ENCODE measurements at places on chromosomes 3 and 15. TPM values are rescaled to one million over a fixed set of nuclear protein-coding genes. Genes with fewer than 3 reads are reported as not detected.

- H3K36me3 ChIP-seq, result no peaks in the 10 kb centered on the region
- DNase-seq, result no peak
- H3K4me3 ChIP-seq, result no peak overlapping the region
Observed at GRCh38 chr3:159813822-159814531, 174.7 kb upstream of the IL12A start.

Gene TP63
- polyA plus RNA-seq, result not detected

DNA sequence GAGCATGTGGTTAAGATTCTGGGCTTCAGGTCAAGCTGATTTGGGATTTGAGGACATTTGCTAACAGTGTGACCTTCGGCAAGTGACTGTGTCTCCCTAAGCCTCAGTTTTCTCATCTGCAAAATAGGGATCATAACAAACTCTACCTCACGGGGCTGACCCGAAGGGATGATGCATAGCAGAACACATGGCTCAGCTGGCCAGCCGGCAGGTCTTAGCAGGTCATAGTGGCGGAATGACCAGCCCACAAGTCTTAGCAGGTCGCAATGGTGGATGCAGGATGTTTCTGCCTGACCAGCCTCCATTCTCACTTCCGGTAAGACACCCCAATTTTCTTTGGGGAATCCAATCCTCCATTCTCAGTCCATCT lies 63.3 kb downstream of the IQSEC1 start:
- no peaks in the 10 kb centered on the region for H3K27me3 ChIP-seq
- no peaks in the 10 kb centered on the region for H3K36me3 ChIP-seq
- H3K4me3 ChIP-seq, result no peak overlapping the region
- H3K4me1 ChIP-seq, result no peaks in the 10 kb centered on the region
- H3K27ac ChIP-seq, result no peak overlapping the region

GRCh38 chr3:72848703-72849081 lies 447 bp upstream of the SHQ1 start:
- peak overlapping the region; percentile 86 for H3K4me3 ChIP-seq
- no peaks in the 10 kb centered on the region for H3K27me3 ChIP-seq
- peaks cover 14% of the 10 kb centered on the region for H3K4me1 ChIP-seq
- no peaks in the 10 kb centered on the region for H3K36me3 ChIP-seq
- no peak for DNase-seq

GRCh38 chr3:24258727-24259600 lies 235.7 kb downstream of the THRB start:
- H3K27me3 ChIP-seq, result no peaks in the 10 kb centered on the region
- H3K4me1 ChIP-seq, result peaks cover 7% of the 10 kb centered on the region
- H3K36me3 ChIP-seq, result no peaks in the 10 kb centered on the region
- no peak overlapping the region for H3K4me3 ChIP-seq

- no peaks in the 10 kb centered on the region for H3K36me3 ChIP-seq
- no peak for DNase-seq
- H3K4me1 ChIP-seq, result no peaks in the 10 kb centered on the region
- no peak overlapping the region for H3K4me3 ChIP-seq
- no peak overlapping the region for H3K27ac ChIP-seq
- no peaks in the 10 kb centered on the region for H3K27me3 ChIP-seq
Observed at GRCh38 chr3:106570426-106570825, 701.6 kb upstream of the CBLB start.

DNA sequence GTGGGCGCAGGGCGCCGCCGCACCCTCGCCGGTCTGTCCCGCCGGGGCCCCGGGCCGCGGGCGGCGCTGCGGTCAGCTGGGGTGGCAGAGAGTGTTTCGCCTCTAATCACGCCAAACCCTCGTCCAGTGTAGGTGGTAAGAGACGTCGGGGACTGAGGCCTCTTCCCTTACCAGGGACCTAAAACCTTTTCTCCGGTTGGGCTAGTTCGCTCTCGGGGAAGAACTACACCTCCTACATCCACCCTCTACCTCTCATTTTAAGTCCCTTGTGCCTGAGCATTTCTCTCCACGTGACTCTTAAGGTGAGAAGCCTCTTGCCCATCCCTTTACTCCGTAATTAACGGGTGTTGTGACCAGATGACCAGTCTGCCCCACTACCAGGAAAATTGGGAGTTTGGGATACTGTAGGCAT lies 520 bp downstream of the TMEM42 start:
- peak overlapping the region; percentile 19 for H3K4me3 ChIP-seq
- H3K36me3 ChIP-seq, result no peaks in the 10 kb centered on the region
- H3K27ac ChIP-seq, result no peak overlapping the region

GRCh38 chr3:148737104-148737530 lies 39.4 kb downstream of the AGTR1 start:
- H3K36me3 ChIP-seq, result no peaks in the 10 kb centered on the region
- H3K4me3 ChIP-seq, result no peak overlapping the region
- peak; percentile 27 for DNase-seq
- peaks cover 39% of the 10 kb centered on the region for H3K4me1 ChIP-seq

DNA sequence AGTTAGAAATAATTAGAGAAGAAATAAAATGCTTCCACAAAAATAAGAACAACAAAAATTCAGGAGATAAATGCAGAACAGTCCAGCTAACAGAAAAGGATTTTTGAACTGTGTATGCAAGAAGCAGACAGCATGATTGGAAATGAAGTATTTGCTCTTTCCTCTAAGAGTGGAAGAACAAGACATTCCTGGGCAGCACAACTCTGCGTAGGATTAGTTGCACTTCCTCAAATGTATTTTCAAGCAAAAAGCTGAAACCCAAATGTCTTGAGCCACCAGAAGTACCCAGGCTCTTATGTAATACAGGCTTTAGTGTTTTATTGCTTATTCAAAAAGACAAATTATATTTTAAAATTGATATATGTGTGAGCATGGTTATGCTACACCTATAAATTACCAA lies 127.2 kb downstream of the ZBTB20 start:
- H3K4me3 ChIP-seq, result no peak overlapping the region
- H3K27ac ChIP-seq, result no peak overlapping the region
- H3K36me3 ChIP-seq, result no peaks in the 10 kb centered on the region
- DNase-seq, result no peak
- no peaks in the 10 kb centered on the region for H3K27me3 ChIP-seq

GRCh38 chr3:32862247-32862935 lies 44.6 kb downstream of the TRIM71 start:
- H3K27ac ChIP-seq, result no peak overlapping the region
- H3K4me3 ChIP-seq, result no peak overlapping the region
- no peaks in the 10 kb centered on the region for H3K27me3 ChIP-seq
- no peak for DNase-seq
- no peaks in the 10 kb centered on the region for H3K4me1 ChIP-seq
- no peaks in the 10 kb centered on the region for H3K36me3 ChIP-seq

- H3K27ac ChIP-seq, result no peak overlapping the region
- H3K36me3 ChIP-seq, result no peaks in the 10 kb centered on the region
Observed at GRCh38 chr3:166471074-166471767, 634.0 kb upstream of the BCHE start.

Gene PLCB2
- polyA plus RNA-seq, result 9.7 TPM

- no peak overlapping the region for H3K4me3 ChIP-seq
- DNase-seq, result peak; percentile 43
Observed at GRCh38 chr15:34318277-34319079, 19.1 kb downstream of the SLC12A6 start.

Gene GLDN
- 0.23 TPM for polyA plus RNA-seq

DNA sequence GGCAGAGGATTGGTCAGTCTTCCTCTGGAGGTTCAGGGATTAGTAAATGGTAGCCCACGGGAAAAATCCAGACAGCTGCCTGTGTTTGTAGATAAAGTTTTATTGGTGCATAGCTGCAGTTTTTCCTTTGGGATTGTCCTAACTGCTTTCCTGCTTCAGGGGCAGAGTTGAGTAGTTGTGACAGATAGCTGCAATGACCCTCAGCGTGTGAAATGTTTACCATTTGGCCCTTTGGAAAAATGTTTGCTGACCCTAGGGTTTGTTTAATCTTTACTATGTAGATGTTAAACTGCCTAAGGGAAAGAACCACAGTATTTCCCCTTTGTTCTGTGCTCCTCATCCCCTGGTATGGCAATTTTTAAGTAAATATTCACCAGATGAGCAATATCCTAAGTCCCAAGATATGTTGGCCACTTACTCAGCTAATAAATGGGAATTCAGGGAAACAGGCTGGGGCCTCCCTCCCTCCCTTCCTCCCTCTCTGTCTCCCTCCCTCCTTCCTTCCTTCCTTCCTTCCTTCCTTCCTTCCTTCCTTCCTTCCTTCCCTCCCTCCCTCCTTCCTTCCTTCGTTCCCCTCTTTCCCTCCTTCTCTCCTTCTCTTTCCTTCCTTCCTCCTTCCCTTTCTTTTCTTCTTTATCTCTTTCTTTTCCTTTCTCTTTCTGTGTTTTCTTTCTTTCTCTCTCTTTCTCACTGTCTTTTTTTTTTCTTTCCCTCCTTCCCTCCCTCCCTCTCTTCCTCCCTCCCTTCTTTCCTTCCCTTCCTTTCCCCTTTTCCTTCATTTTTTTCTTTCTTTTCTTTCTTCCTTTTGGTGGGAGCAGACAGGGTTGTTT lies 234.6 kb upstream of the BHLHE40 start:
- H3K4me1 ChIP-seq, result peaks cover 42% of the 10 kb centered on the region
- no peak overlapping the region for H3K4me3 ChIP-seq
- DNase-seq, result no peak
- H3K36me3 ChIP-seq, result no peaks in the 10 kb centered on the region
- no peak overlapping the region for H3K27ac ChIP-seq

- no peak for DNase-seq
- no peaks in the 10 kb centered on the region for H3K27me3 ChIP-seq
- H3K27ac ChIP-seq, result no peak overlapping the region
- H3K36me3 ChIP-seq, result no peaks in the 10 kb centered on the region
- H3K4me3 ChIP-seq, result no peak overlapping the region
- H3K4me1 ChIP-seq, result no peaks in the 10 kb centered on the region
Observed at GRCh38 chr3:52798978-52799476, 4.4 kb downstream of the ITIH3 start.

DNA sequence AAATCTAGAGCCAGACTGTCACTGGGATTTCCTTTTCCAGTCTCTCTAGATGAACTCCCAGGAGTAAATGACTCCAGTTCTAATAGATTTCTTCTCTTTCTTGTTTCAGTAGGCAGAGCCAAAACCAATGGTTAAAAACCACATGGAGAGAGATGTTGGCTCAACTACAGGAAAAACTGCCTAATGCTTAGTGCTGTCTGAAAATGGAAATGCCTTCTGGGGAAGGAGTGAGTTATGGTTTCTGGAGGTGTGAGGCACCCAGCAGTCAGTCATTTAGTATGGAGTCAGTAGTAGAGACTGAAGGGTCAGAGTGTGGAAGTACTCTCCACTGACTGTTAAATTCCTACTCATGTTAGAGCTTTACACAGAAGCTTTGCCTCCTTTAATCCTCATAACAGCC lies 136.7 kb downstream of the CCNL1 start:
- H3K27me3 ChIP-seq, result no peaks in the 10 kb centered on the region
- no peak overlapping the region for H3K4me3 ChIP-seq
- H3K4me1 ChIP-seq, result no peaks in the 10 kb centered on the region
- H3K36me3 ChIP-seq, result no peaks in the 10 kb centered on the region

Gene TIMP4
- polyA plus RNA-seq, result 2.1 TPM

Gene BCHE
- polyA plus RNA-seq, result 3.2 TPM

GRCh38 chr15:90496791-90497190 lies 32.9 kb upstream of the CRTC3 start:
- no peaks in the 10 kb centered on the region for H3K4me1 ChIP-seq
- H3K27ac ChIP-seq, result no peak overlapping the region
- DNase-seq, result no peak
- peaks cover 2% of the 10 kb centered on the region for H3K36me3 ChIP-seq
- no peaks in the 10 kb centered on the region for H3K27me3 ChIP-seq

Gene RNF7
- 76.7 TPM for polyA plus RNA-seq

Gene ITPKA
- 0.84 TPM for polyA plus RNA-seq

GRCh38 chr15:41566121-41566885 lies 7.3 kb downstream of the TYRO3 start:
- H3K27ac ChIP-seq, result no peak overlapping the region
- H3K27me3 ChIP-seq, result no peaks in the 10 kb centered on the region
- no peak overlapping the region for H3K4me3 ChIP-seq
- H3K36me3 ChIP-seq, result no peaks in the 10 kb centered on the region
- no peaks in the 10 kb centered on the region for H3K4me1 ChIP-seq

- H3K36me3 ChIP-seq, result no peaks in the 10 kb centered on the region
- H3K27me3 ChIP-seq, result no peaks in the 10 kb centered on the region
- DNase-seq, result no peak
Observed at GRCh38 chr3:9783954-9784353, 8.3 kb downstream of the TADA3 start.

Gene CD86
- polyA plus RNA-seq, result 0.38 TPM

GRCh38 chr15:100372739-100373119 lies 31.0 kb upstream of the ADAMTS17 start:
- H3K4me3 ChIP-seq, result peak overlapping the region; percentile 39
- H3K27me3 ChIP-seq, result no peaks in the 10 kb centered on the region
- H3K36me3 ChIP-seq, result no peaks in the 10 kb centered on the region
- no peaks in the 10 kb centered on the region for H3K4me1 ChIP-seq
- DNase-seq, result no peak
- peak overlapping the region; percentile 52 for H3K27ac ChIP-seq

Gene CXCR6
- polyA plus RNA-seq, result 0.23 TPM

- DNase-seq, result no peak
- H3K27ac ChIP-seq, result no peak overlapping the region
- no peaks in the 10 kb centered on the region for H3K27me3 ChIP-seq
- H3K4me1 ChIP-seq, result no peaks in the 10 kb centered on the region
Observed at GRCh38 chr3:194497799-194498575, 11.2 kb upstream of the ATP13A3 start.

DNA sequence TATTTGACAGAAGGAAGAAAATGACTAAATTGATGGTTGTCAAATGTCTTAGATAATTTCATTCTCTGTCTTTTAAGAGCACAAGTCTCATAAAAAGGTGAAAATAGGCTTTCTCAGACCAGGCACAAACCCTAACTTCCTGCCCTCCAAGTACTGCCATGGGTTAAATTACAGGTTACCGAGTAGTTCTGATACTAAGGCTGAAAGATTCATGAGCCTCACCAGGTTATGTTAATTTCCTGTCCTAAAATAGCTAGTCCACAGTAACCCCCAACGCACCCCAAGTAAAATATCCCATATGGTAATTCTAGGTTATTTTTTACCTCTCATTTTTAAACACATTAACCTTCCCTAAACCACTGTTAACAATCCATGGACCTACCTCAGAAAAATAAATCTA lies 42.0 kb downstream of the GSK3B start:
- H3K27me3 ChIP-seq, result no peaks in the 10 kb centered on the region
- no peak for DNase-seq
- H3K27ac ChIP-seq, result no peak overlapping the region
- no peaks in the 10 kb centered on the region for H3K4me1 ChIP-seq
- H3K36me3 ChIP-seq, result no peaks in the 10 kb centered on the region
- no peak overlapping the region for H3K4me3 ChIP-seq

- no peak overlapping the region for H3K27ac ChIP-seq
- no peaks in the 10 kb centered on the region for H3K36me3 ChIP-seq
- DNase-seq, result no peak
- no peak overlapping the region for H3K4me3 ChIP-seq
- no peaks in the 10 kb centered on the region for H3K27me3 ChIP-seq
Observed at GRCh38 chr3:121979734-121980449, 42.2 kb downstream of the ILDR1 start.

DNA sequence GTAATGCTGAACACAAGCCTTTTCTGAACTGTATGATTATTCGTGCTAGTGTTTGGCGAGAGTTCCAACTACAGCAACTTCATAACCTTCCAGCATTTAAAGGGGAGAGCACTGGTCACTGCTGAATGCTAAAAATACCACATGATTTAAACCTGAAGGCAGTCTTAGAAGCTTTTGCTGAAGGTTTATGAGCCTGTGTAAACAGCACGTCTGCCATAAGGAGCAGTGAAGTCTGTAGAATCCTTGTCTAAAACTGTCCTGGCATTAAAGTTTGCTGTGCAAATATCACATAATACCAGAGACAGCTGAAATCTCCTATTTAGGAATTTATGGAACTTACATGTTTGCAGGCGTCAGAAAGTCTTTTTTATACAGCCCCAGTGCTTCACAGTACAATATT lies 5.9 kb downstream of the SATB1 start:
- no peak overlapping the region for H3K27ac ChIP-seq

- no peaks in the 10 kb centered on the region for H3K36me3 ChIP-seq
- no peaks in the 10 kb centered on the region for H3K27me3 ChIP-seq
- no peak overlapping the region for H3K27ac ChIP-seq
Observed at GRCh38 chr3:18385706-18386105, 39.4 kb downstream of the SATB1 start.
